ENCODE measurements at places on chromosomes 7 and 10.

DNA sequence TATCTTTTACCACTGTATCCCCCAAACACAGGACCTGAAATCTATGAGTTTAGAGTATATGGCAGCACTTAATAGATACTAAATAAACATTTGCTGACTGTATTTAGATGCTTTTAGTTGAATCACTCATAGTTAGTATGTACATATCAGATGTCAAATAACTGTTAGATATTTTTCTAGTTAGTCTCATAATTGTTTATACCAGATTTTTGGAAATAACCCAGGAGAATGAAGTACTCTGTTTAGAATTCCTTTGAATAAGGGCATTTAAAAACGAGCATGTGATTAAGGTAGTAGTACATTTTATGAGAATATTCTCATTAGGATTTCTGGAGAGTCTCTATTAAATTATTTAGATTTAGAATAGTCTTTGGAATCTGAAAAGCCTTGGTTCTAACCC is 22.3 kb upstream of the ZEB1 start:
- no peak for DNase-seq

DNA sequence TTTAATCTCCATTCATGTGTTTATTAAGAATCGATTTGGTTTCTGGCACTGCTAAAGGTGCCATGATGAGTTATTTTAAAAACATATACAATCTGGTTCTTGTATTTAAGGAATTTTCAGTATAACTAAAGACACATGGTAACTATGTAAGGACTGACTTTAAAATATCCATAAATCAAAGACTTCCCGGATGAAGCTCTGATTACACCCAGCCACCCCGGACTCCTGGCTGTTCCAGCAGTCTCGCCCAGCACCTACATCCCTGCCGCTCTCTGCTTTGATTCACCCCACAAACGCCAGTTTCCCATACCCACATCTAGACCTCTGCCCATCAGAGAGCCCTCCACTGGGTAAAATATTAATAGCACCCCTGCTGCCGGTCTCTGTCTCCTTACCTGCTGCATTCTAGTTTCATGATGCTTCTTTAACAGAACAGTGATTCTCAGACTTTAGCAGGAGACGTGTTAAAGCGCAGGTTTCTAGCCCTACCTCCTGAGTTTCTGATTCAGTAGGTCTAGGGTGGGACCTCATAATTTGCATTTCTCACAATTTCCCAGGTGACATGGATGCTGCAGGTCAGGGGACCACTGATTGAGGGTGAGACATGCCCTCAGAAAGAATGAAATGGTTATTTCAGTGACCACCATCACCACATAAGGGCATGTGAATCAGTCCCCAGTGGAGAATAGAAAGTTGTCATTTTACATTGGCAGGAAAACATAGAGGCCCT is 185.7 kb downstream of the KIAA1217 start:
- DNase-seq, result no peak

DNA sequence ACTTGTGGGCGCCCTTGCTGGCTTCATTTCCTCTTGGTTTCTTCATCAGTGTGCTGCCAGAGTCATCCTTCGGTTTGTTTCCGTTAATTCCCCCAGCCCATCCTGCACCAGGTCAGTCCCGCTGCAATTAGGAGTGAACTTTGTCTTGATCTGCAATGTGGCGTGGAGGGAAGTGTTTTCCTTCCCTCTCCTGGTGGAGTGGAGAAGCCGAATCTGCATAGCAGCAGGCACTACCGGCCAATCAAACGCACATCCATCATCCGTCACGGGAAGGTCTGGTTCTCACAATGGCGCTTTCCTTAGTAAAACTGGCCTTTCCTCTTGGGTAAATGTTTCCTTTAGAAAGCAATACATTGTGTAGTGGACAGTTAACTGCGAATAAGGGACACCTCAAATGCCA is 337.5 kb downstream of the CXCL12 start:
- DNase-seq, result no peak

DNA sequence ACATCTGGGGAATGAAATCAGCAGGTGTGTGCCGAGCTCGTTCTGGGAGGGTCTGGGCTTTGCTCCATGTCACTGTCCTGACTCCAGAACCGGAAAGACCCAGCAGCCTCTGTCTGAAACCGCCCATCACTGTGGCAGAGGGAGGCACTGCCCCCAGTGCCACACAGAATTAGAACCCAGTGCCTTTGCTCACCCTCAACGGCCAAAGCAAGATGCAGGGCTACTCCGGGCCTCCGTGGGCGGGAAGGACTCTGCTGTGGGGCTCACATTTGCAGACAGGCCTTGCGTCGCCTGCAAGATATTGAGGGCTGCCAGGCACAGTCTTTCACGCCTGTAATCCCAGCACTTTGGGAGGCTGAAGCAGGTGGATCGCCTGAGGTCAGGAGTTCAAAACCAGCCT is 219.2 kb upstream of the PPP2R2D start:
- DNase-seq, result no peak

DNA sequence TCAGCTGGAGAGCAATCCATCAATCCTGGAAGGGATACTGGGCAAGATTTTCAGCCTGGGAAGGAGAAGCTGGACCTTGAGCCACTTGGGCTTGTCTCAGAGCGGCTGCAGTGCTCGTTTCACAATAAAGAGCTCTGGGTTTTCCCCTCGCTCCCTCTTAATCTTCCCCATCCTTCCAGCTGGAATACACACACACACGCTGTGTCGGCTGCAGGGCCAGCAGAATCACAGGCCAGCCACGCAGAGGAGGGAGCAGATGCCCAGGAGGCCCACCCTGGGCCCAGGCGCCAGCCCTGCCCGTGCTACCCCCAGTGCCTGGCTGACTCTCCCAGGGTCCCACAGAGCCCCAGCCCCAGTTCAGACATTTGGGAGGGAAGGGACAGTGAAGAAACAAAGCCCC is 255.1 kb downstream of the TNS3 start:
- DNase-seq, result no peak

GRCh38 chr7:135970045-135970444 is 7.1 kb downstream of the MTPN start:
- no peak for DNase-seq

DNA sequence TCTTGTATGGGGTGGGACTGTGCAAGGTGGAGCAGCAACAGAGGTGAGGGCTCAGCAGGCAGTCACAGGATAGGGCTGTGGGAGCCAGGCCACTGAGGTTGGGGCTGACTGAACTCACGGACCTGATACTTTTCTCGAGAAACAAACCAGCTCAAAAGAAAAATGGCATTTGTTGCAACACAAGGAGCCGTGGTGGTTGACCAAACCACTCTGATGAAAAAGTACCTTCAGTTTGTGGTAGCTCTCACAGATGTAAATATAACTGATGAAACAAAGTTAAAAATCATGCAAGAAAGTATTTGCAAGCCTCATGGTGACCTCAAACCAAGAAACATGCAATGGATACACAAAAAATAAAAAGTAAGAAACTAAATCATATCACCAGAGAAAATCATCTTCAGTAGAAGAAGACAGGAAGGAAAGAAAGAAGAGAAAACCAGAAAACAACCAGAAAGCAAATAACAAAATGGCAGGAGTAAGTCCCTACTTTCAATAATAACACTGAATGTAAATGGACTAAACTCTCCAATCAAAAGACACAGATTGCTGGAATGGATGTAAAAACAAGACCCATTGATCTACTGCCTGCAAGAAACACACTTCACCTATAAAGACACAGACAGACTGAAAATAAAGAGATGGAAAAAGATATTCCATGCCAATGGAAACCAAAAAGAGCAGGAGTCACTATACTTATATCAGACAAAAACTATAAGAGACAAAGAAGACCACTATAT is 48.9 kb upstream of the DUSP5 start:
- no peak for DNase-seq

- DNase-seq, result no peak
These were observed 211.9 kb downstream of the GALNT17 start for GRCh38 chr7:71343892-71344291.

- no peak for DNase-seq
These were observed 31.0 kb upstream of the ABCB4 start for GRCh38 chr7:87506246-87507180.

DNA sequence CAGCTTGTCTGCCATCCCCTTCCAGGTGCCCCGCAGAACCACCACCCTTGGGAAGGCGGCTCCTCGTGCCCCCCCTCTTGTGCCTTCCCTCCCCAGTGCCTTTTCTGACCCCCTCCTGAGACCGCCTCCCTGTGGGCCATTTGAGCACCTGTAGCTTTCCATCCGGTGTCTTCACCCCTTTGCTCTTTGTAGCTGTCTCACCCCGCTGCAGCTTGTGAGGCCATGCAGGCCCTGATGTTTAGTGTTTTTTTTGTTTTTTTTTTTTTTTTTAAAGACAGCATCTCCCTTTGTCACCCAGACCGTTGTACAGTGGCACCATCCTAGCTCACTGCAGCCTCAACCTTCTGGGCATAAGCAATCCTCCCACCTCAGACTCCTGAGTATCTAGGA is 52.5 kb downstream of the CUX1 start:
- no peak for DNase-seq

- DNase-seq, result no peak
These were observed 137.4 kb downstream of the MYOF start for GRCh38 chr10:93344691-93345090.

DNA sequence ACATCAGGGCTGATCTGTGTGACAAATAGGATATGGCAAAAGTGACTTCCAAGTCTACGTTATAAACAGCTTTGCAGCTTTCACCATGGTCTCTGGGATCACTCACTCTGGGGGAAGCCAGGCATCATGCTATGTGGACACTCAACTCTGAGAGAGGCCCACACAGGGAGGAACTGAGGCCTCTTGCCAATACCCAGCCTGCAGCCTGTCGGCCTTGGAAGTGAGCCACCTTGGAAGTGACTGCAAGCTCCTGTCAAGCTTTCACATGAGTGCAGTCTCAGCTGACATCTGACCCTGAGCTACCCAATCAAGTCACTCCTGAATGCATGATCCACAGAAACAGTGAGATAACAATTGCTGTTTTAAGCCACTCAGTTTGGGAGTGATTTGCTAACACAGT is 56.5 kb downstream of the MMRN2 start:
- DNase-seq, result no peak

- DNase-seq, result no peak
These were observed 338.7 kb downstream of the SORCS1 start for GRCh38 chr10:106825576-106826364.

DNA sequence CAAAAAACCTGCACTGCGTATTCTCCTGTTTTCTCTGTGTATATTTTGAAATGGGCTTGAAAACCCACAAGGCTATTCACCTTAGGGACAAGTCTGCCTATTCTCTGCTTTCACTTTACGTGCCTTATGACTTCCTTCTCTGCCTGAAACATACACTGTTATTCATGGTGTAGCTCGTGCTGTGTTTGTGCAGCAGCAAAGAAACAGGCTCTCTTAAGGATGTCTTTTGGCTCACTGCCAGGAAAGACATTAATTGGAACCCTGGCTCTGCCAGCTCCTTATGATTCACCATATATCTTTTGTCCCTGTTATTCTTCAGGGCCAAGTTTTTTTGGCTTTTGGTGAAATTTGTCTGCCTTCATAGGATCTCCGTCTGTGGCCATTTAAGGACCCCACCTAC is 92.4 kb downstream of the TMEM106B start:
- no peak for DNase-seq

- no peak for DNase-seq
These were observed 86.7 kb upstream of the IKZF1 start for GRCh38 chr7:50217821-50218281.

- DNase-seq, result no peak
These were observed 50.8 kb downstream of the SUFU start for GRCh38 chr10:102554531-102554930.

DNA sequence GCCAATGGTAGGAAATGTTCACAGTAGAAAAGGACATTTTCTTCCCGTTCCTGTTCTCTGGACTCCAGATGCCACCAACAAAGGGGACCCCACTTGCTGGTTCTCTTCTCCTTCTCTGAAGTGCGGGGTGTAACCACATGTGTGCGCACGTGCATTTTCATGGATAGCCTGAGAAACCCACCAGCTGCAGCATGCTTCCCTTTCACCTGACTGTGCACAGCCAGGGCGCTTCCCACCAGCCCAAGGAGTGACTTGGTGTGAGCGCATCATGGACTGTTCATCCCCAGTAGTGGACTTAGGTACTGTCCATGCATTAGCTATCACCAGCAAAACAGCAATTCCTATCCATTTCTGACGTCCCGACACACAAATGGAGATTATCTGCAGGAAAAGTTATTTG is 29.6 kb upstream of the DPYSL4 start:
- DNase-seq, result no peak

- DNase-seq, result no peak
These were observed 59.1 kb downstream of the LOXL4 start for GRCh38 chr10:98208925-98209324.

GRCh38 chr10:30052062-30052461 is 7.3 kb downstream of the JCAD start:
- no peak for DNase-seq

DNA sequence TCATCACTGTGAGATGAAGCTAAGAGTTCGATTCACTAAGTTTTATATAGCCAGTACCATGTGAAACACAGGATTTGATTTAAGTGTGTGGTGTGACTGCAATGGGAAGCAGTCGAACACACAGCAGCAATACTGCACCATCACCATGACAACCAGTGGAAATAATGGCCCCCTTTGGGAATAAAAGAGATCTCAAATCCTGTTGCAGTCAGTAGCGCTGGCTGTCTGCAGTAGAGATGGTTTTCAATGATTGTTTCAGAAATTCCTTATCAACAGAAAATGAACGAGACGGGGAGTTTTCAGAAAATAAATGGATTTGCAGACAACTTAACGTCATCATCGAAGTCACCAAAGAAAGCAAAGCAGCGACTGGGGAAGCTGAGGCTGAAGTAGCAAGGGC is 91.0 kb downstream of the PTPRE start:
- no peak for DNase-seq

DNA sequence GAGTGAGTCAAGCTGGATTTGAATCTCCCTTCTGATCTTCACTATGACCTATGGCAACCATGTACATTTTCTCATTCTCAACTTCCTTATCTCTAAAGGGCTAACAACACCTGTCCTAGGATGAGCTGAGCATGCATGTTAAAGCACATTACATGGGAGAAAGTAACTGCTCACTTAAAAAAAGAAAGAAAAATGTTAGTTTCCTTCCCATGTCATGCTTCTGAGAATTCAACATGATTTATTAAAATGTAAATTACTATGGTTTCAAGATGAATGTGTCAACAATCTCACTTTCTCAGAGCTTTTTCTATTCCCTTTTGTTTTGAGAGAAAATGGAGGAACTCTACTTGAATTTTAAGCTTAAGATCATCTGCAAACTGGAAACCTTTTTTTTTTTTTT is 295.3 kb downstream of the SKIDA1 start:
- no peak for DNase-seq

- DNase-seq, result no peak
These were observed 862.3 kb downstream of the TYW1 start for GRCh38 chr7:67858931-67859330.

DNA sequence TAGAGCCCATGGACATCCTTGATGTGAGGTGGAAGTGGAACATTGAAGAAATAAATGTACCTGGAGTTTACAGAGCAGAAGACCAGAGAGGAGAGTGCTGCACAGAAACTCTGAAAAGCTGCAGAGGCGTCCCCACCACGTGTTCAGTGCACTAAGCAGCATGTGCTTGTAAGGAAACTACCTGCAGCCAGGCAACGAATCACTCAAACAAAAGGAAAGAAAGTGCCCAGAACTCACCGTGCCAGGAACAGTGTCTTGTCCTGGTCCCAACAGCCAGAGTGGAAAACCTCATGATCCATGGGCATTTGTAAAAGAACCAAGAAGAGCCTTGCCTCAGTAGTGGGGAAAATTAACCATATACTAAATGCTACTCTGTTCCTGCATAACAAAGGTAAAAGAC is 32.3 kb downstream of the SUV39H2 start:
- DNase-seq, result no peak

- no peak for DNase-seq
These were observed 73.6 kb downstream of the MAD1L1 start for GRCh38 chr7:2159176-2159520.

GRCh38 chr10:43649185-43649523 is 473 bp upstream of the ZNF32 start:
- no peak for DNase-seq

Data from stimulated activated CD4-positive, alpha-beta T cell treated with anti-CD3 and anti-CD28 coated beads, Interleukin-4, amount 100 ng/mL, for 24 hours (primary cell).